DMS79 treated with DMSO at 0.1 percent for 48 hours (cell line): ENCODE measurements at places on chromosomes 7 and 10.

DNA sequence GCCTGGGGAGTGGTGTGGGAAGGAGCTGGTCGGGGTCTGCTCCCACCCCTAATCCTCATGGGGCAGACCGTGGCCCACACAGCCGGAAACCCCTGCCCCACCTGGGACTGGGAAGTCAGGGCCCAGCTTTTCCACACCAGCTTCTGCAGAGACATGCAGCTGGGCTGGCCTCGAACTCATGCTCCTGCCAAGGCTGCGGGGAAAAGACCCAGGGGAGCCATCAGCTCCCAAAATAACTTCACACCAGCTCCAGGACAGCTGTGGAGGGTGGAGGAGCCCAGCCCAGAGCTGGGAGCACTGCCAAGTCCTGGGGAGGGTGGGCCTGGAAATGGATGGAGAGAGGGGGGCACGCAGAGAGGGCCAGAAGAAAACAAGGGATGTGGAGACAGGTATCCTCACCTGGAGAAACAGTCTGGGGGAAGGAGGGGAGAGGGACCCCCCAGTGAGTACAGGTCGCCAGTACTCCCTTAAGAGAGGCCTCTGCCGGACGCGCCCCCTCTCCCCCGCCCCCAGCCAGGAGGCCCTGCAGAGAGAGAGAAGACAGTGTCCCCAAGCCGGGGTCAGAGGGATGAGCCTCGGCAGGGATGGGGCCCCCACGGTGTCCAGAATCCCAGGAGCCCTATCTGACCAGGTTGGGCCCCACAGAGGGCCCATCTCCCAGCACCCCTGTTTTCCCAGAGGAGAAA, 11.5 kb upstream of the GRIFIN start:
- DNase-seq: no peak

- DNase-seq: no peak
These were observed 93.2 kb upstream of the SAMD8 start for GRCh38 chr10:75018251-75018650.

DNA sequence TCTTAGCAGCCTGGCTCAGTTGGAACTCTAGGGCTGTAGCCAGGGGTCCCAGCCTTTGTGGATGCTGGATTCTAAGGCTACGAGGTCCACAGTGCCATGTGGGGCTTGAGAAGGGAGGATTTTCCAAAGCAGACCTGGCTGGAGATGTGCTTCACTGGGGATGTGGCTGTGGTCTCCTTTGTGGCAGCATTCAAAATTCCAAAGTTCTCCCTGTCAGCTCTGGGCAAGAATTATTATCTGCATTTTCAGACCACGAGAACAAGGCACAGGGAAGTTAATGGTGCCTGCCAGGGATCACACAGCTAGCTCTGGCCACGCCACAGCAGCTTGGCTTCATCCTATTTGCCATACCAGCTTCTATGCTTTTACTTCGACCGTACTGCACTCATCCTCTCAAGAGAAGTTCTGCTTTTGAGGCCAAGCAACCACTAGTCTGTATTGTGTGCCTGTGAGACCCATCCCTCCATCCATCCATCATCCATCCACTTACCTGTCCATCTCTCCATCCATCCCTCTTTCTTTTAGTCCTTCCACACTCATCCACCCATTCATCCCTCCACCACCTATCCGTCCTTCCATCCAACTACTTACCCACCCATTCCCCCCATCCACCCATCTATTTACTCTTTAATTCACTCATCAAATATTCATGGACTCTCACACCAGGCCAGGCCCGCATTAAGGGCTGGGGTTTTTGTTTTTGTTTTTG, 71.5 kb downstream of the ZMIZ1 start:
- no peak for DNase-seq

GRCh38 chr10:23522345-23522744, 83.5 kb downstream of the OTUD1 start:
- no peak for DNase-seq
